ENCODE measurements at places on chromosomes 3 and 15. TPM values are rescaled to one million over a fixed set of nuclear protein-coding genes. Genes with fewer than 3 reads are reported as not detected.

MBNL1 gene
- 48.7 TPM for polyA plus RNA-seq

ISG20 gene
- 434 TPM for polyA plus RNA-seq

LRRC2 gene
- polyA plus RNA-seq: 0.22 TPM

CYP1A2 gene
- polyA plus RNA-seq: not detected

DNA sequence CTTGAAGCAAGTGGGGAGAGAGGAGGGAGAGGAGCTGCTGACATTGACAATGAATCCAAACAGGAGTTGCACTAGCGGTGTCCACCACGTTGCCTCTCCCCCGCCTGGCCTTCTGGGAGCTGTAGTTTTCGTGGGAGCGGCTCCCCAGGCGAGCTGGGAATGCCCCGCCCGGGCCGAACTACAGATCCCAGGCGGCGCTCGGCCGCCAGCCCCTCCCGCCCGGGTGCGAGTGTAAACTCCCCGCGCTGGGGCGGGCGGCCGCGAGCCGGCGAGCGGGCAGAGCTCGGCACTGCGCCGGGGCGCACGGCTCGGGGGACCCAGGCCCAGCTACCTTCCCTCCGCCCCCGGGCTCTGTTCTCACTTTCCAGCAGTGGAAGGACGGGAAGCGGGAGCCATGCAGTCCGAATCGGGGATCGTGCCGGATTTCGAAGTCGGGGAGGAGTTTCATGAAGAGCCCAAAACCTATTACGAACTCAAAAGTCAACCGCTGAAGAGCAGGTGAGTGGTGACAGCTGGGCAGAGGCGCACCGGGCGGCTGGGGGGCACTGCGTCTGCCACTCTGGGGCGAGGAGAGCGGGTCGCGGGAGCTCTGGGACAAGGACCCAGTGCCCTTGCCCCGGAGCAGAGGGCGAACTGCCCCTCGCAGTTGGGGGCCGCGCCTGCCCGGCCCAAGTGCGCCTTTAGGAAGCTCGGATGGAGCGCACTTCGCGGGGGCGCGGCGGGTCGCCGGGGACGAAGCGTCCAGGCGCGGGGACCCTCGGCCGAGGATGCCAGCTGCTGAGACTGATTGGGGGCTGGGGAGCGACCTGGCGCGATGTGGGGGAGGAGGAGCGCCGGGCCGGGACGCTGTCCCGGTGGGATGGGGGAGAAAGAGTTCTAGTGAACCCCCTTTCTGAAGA lies at the start of gene MITF:
Gene MITF (plus strand): TSS at position 261 of the 899 bp plus-strand sequence. CDS start 134 bp downstream, at position 395.
- DNase-seq: peak; percentile 86

DNA sequence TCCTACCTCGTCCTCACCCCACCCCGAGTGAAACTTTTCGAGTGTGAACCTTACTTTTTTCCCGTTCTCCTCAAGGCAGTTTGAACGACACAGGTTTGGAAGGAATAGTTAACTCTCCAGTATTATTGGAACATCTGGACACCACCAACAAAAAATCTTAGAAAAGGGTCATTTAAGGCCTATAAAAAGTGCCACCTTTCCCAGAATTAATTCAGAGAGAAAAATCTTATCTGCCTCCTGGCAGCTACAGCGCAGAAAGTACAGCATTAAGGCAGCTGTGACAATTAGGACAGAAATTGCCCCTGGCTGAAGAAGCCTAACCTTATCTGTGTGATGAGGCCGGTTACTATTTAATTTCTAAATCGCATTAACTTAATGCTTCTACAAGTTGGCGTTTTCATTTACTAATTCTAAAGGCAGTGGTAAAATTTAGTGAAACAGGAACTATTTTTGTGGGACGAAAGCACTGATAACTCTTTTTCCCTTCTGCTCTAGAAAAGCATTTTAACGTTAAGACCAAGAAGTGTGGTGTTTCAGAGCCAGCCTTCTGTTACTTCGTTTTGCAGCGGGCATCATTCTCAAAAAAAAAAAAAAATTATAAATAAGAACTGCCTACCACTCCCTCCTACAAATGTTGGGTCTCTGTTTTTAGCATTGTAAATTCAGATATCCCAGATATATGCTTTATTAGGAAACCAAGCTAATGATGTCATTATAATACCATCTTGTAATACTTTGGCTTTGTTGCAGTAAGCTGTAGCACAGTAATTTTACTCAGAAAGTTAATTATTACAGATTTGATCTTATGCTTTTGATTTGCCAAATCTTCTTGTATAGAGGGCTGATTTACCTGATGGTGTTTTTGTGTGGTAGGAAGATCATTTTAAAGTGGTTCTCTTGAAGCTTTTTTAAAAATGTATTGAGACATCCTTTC lies 1.4 kb downstream of the ATP11B start:
- DNase-seq: peak; percentile 31

- DNase-seq: peak; percentile 30
These were observed 1.1 kb downstream of the BAHD1 start for GRCh38 chr15:40441565-40442531.

GRCh38 chr15:62658498-62658897 lies 384.0 kb upstream of the TPM1 start:
- DNase-seq: no peak

DNA sequence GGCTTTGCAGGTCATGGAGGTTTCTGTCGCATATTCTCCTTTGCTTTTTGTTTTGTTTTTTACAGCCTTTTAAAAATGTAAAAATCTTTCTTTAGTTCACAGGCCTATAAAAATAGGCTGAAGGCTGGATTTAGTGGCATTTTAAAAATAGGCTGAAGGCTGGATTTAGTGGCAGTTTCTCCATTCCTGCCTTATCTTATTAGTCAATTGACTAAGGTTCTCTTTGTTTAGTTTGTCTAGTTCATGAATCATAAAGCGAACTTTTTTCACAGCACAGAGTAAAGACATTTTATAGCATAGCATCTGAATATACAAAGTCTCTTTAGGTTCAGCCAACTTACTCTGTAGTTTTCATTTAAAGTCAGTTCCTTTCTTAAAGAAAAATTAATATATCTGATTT lies 31.4 kb downstream of the AP4E1 start:
- DNase-seq: no peak

DNA sequence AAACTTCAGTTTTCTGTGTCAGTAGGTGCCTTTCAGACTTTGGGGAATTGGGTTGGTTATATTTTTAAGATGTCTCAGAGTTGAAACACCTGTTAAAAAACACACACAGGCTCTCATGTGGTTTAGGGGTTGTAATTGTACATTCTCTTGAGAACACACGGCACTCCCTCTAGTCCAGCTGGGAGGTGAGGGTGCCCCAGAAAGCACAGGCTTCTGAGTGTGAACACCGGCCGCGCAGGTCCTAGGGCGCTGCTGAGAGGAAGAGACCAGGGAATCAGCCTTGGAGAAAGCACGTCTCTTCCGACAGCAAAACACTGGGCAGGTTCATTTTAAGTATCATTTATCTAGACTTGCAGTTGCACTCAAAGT lies 68.0 kb upstream of the RPL35A start:
- no peak for DNase-seq

DNA sequence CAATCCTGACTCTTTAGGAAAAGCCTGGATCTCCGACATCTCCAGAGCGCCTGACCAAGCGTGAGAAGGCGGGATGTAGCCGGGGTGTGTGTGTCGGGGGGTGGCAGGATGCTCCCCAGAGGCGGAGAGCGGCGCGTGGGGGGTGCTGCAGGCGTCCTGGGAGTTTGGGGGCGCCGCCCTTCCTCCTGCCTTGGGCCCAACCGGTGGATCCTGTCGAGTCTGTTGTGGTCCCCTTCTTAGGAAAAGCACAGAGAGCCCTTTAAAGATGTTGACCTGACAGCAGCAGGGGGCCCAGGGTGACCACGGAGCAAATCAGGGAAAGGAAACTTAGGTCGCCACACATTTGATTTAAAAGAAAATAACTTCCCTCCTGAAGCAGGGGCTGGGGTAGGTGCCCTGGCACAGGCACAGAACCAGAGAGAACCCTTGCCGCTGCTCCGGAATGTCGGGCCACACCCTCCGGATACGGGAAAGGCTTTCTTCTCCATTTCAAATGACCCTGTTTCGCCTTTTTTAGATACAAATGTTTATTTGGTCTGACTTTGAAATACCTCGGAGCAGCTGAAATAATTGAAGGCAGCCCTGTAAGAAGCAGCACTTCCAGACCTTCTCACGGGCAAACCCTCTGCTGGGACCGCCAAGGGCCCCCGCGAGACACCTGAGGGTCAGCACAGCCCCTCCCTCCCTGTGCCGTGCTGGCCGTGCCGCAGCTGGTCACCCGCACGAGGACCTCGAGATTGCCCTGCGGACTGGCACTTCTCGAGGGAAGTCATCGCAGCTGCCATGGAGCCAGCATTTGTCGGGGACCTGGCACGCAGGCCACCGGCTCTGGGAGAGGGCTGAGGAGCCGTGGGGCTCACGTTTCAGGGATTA lies 102.9 kb upstream of the KLF13 start:
- DNase-seq: no peak

DNA sequence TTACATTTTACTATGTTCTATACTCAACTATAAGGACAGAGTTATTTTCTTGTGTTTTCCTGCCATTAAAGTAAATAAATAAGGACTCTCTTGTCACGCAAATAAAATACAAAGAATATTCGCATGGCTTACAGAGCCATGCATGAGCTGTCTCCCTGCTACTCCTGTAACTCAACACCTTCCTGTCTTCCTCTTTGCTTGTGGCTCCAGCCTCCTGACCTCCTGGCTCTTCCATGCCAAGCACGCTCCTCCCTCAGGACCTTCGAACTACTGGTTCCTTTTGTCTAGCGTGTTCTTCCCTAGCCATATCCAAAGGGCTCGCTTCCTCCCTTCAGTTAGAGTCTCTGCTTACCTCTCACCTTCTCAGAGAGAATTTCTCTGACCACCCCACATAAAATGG lies 124.3 kb upstream of the TMC3 start:
- no peak for DNase-seq

- no peak for DNase-seq
These were observed 129.6 kb downstream of the GADL1 start for GRCh38 chr3:30764891-30765290.

DNA sequence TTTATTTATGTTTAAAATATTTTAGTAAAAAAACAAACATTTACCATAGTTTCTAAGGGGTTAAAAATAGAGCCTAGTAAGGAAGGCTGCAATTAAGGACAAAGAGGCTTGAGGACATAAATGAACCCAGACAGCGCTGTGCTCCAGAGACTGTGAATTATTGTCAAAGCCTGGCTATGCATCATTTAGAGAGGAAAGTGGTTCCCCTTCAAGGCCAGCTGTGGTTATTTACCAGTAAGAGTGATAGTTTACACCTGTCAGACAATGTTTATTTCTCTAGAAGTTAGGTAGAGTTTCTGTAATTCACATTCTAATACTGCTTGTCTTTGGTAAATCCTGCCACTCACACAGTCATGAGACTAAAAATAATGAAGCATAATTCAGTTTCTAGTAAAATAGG lies 32.4 kb upstream of the PIK3R4 start:
- no peak for DNase-seq

DNA sequence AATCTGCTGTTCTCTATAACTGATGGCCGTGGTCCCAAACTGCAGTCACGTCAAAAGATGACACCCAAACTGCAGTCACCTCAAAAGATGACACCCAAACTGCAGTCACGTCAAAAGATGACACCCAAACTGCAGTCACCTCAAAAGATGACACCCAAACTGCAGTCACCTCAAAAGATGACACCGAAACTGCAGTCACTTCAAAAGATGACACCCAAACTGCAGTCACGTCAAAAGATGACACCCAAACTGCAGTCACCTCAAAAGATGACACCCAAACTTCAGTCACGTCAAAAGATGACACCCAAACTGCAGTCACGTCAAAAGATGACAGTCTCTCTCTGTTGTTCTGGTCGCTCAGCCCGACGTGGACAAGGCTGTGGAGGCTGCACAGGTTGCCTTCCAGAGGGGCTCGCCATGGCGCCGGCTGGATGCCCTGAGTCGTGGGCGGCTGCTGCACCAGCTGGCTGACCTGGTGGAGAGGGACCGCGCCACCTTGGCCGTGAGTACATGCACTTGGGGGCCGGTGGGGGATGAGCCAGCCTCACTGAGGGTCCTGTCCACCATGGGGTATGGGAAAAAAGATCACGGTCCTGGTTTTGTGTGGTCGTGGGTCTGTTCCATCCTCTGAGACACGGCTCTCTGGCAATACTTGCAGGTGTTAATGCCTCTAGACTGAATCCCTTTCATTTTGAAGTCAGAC lies 7.7 kb downstream of the ALDH1A3 start:
- no peak for DNase-seq

GRCh38 chr3:5390221-5390620 lies 202.7 kb downstream of the EDEM1 start:
- no peak for DNase-seq

DNA sequence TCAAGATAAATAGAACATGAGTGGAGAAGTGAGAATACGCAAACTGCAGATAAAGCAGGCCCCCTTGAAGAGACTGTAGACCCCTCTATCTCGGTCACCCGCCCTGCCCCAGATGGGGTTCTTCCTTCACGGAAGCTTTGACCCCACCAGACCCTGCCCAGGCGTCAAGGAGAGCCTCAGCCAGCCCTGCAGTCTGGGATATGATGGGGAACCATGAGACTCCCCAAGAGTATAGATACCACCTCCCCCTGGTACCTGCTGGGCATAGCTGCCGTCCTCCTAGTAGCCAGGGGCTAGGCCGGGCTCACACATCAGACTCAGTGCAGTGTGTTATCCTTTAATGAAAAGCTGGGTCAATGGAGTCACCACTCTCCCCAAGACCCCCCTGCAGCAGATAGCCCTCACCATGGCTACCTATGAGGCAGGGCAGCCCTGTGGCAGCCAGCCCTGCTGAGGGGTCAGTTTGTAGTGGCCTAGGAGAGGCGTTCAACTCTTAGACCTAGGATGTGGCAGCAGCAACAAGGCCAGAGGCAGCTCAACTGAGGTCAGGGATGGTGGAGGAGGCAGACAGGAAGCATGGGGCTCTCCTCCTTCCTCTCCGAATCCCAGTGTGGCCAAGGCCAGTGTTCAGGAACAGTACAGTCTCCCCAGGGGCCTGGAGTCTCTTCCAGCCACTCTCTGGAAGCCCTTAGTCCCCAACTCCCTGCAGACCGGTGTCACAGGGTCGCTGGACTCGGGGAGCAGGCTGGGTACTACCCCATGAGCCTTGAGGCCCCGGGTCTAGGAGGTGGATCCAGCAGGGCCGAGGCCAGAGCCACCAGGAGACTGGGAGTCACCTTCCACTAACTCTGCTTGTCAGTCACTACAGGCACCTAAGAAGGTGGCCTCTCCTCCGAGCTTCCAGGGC lies 26.1 kb downstream of the PLXNB1 start:
- DNase-seq: no peak

GRCh38 chr15:78404125-78404524 lies 33.9 kb upstream of the IREB2 start:
- no peak for DNase-seq

DNA sequence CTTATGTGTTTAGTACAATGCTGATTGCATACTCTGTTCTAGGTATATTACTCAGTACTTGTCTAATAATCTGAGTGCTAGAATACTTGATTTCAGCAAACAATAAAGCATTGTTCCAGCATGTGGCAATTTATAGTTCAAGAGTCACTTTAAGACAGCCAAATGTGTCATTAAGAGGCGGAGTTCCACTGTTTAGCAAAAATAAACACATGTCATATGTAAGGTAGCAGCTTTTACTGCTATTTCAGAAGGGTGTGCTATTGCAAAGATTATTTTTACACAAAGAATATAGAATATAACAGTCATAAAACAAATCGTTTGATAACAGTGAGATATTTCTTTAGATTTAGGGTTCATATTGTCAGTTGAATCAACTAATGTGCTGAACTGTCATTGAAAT lies 358.7 kb downstream of the TUSC7 start:
- DNase-seq: peak; percentile 17

- DNase-seq: peak; percentile 58
These were observed 244.1 kb downstream of the SLCO3A1 start for GRCh38 chr15:92097474-92098178.

All from small intestine (tissue), 16 donors.